ENCODE measurements at places on chromosomes 3 and 15.

DNA sequence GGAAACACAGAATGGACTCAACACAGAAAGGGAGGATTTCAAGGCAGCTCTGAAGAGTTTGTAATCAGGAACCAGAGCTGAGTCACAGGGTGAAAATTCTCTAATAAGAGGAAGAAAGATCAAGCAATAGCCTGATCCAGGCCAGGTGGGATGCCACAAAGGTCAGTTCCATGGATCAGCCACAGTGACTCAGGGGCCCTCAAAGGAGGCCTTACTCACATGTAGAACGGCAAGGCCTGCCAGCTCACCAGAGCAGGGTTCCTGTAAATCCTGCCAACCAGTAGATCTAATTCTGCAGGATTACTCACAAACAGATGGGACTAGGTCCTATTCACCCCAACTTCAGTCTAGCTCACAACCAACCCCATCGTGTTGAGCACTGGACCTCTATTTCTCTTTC lies 78.3 kb upstream of the PPP2R3A start:
- no peak for DNase-seq

GRCh38 chr15:90557186-90558084 lies 27.7 kb downstream of the CRTC3 start:
- DNase-seq: no peak

DNA sequence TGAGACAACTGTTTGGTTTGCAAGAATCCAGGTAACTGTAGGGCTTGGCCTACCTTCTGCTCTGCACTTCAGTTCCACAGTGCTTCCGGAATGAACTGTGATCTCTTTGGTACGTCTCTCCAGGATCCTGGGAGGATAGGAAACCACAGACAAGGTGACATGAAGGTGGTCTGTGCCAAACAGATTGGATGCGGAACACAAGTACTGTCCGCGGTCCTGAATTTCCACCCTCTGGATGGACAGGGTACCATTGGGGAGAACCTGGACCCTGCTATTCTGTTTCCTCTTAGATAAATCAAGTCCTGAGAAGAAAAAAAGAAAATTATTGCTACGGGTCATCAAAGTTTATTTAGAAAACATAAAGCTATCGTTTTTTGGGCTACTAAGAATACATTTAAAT lies 17.3 kb downstream of the IGSF10 start:
- no peak for DNase-seq

DNA sequence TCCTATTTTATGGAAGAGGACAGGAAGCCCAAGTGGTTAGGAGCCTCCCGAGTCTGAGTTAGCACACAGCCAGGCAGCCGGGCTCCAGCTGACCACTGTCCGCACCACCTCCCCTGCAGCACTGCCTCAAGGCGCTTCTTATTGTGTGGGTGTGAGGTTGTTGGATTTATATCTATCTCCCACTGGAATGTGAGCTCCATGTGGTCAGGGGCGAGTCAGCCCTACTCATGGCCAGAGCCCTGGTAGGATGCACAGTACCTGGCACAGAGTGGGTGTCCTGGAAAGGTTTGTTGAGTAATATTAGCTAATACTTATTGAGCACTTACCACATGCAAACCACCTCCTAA lies 9.7 kb upstream of the FBLN2 start:
- DNase-seq: no peak

- DNase-seq: no peak
Observed at GRCh38 chr3:52327486-52328290, 11.6 kb downstream of the DNAH1 start.

GRCh38 chr15:27017168-27017809 lies 46.3 kb downstream of the GABRG3 start:
- DNase-seq: peak; percentile 41

- no peak for DNase-seq
Observed at GRCh38 chr3:71512000-71512399, 71.5 kb downstream of the FOXP1 start.

DNA sequence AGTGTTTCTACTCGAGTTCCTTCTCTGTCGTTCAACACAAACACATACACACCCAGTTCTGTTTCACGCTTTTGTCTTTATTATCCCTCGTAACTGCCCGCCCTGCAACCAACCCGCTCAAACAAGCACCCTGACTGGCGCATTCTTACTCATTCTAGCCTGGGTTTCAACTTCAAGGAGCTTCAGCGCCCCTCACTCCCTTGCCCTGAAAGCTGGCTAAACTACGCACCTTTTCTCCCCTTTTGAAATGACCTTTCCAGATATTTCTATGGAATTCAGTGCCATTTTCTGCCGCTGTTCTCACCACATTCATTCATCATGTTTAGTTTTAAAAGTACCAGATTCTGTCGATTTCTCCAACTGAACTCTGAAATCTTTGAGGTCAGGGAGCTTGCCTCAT lies 653 bp upstream of the MFSD1 start:
- no peak for DNase-seq

DNA sequence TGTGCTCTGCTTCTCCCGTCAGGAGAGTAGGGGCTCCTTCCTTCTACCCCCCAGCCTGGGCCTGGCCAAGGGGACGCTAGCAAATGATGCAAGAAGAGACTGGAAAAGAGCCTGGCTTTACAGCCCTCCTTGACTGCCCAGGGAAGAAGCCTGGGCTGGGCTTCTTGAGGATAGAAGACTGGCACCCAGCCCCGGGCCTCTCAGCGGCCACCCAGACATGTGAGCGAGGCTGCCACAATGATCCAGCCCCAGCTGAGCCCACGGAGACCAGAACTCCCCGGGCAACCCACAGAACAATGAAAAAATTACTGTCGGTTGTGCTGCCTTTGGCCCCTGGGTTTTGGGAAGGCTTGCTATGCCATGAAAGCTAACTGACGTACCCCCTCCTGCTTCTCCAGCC lies 100.6 kb upstream of the PRR20G start:
- no peak for DNase-seq

GRCh38 chr3:152293347-152294006 lies 24.7 kb downstream of the MBNL1 start:
- no peak for DNase-seq

DNA sequence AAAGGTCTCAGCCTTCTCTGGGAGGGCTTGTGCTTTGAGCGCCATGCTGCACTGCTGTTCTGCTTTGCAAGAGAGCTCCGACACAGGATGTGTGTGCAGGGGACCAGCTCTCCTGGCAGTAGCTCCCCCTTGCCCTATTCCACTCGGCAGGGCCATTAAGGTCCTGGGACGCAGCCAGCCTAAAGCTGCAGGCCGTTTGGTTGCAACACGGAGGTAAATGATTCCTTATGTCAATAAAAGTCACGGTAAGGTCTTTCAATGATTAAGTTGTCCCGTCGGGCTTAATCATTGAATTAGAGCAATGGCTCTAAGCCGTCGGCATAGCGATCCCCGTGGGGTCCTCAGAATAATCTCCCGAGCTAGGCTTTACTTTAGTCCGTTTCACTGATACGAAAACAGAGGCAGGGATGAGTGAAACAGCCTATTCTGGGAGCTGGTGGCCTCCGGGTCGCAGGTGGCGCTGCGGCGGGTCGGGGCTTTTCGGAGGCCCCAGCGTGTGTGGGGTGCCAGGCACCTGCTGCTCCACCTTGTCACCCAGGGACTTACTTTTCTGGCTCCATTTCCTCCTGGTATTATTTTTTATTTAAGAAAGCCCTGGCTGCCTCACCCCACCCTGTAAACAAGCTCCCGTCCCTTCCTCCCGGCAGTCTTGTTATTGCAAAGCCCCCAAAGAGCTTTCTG lies 525.2 kb downstream of the OCA2 start:
- DNase-seq: no peak

DNA sequence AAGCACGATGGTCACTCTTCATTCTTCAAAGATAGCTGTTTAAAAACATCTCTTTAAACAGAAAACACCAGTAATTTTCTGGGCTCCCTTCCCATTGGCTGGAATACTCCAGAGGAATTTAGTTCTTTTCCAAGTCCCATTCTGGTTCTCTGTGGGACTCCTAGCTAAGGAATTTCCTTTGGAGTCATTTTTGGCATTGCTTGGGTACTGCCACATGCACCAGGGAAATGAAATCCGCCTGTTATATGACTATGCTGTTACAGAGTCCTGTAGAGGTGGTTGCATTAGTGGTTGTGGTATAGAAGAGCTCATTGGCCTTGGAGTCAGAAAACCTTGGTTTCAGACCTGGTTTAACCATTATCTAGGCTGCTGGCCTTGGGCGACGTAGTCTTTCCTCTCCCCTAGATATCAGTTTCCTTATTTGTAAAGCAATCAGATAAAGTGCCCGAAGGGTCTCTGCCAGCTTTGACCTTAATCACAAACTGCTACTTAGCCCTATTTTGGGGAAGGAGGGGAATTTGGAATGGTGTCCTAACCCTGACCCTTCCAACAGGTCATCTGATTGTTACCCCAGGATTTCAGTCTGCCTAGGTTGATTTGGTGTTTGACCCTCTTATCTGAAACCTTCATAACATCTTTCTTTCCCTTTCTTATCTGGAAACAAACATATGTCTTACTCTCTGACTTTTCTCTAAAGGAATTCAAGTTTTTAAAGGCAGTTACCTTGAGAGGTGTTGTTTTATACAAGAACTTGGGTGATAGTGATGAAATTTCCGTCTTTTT lies 13.4 kb downstream of the RTP1 start:
- DNase-seq: no peak

DNA sequence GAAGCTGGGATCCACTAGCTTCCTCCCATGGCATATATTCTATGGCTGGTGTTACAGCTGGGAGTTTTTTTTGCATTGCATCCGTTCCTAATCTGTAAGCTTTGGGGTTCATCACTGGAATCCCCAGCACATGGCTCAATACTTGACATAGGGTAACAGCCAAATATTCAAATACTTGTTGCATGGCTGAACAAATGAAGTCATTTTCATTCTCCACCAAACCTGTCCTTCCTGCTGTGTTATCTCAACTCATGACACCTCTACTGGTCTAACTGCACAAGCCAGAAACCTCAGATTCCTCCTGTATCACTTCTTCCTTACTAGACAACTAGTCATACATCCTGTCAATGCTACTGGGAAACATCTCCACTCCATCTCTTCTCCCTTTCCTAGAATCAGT lies 43.4 kb downstream of the ST3GAL6 start:
- no peak for DNase-seq

GRCh38 chr3:43525941-43526607 lies 95.7 kb downstream of the ANO10 start:
- DNase-seq: no peak

DNA sequence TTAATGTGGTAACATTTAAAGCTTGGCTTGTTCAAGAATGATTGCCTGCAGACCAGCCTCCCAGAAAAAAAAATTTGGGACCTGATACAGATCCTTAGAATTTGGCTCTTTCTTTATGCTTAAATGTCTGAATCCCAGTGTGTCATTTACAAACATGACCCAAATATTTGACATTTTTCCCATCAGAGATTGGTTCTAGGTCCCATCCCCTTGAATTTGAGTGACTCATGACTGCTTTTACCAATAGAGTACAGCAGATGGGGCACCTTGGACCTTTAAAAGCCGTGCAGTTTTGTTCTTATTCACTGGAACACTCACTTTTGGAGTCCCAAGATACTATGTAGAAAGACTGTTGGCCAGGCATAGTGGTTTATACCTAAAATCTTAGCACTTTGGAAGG lies 231.6 kb downstream of the ZIC1 start:
- DNase-seq: no peak

GRCh38 chr3:167882057-167882667 lies 146.6 kb downstream of the SERPINI1 start:
- DNase-seq: peak; percentile 27

GRCh38 chr15:85609492-85609891 lies 185.2 kb downstream of the KLHL25 start:
- no peak for DNase-seq

DNA sequence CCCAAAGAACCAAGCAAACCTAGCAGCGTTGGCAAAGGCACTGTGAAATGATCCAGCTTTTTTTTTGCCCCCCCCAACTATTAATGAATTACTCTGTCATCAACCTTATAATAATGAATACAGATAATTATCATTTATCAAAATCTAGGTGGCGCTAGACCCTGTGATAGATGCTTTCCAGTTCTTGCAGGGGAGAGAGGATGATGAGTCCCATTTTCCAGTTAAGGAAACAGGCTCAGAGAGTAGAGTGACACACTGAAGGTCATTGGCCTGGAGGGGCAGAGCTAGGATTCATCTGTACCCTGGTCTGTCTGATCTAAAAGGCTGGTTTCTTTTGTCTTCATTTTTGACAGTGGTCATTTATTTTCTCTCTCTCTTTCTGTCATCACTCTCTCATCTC lies 5.0 kb downstream of the ACOX2 start:
- DNase-seq: no peak
